Femur (tissue), 1 donor: ENCODE measurements at places on chromosomes 7 and 10.

- peak; percentile 81 for DNase-seq
Observed at GRCh38 chr10:21516242-21517131, 9.0 kb downstream of the SKIDA1 start.

GRCh38 chr7:133783276-133783675 lies 343.9 kb upstream of the LRGUK start:
- DNase-seq, result no peak

DNA sequence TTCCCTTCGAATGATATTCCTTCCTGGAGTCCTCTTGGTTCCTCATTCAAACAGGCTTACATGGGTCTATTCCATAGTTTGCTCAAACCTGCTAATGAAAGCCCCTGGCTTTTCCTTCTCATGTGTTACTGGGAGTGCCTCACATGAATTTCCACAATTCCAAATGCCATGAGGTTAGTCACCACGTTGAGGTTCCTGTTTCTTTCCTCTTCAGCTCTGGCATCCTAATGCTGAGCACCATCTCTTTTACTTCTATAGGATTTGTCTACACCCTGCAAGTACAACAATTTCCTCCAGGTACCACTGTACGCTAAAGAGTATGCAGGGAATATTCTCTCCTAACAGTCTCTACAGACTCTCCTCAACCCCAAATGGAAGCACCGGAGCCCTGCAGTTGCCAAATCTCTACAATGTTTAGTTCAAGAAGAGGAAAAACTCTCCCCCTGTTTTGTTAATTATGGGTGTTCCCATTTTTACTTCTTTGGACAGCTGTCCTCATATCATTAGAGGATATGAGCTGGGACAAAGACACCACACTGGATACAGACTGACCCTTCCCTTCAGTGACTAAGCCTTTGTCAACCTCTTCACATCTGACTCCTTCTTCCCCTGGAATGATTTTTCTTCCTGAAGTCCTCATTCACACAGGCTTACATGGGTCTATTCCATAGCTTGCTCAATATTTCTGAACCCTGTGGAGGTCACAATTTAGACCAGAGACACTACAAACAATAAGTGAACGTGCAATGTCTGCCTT lies 145.8 kb upstream of the BET1 start:
- DNase-seq, result no peak

DNA sequence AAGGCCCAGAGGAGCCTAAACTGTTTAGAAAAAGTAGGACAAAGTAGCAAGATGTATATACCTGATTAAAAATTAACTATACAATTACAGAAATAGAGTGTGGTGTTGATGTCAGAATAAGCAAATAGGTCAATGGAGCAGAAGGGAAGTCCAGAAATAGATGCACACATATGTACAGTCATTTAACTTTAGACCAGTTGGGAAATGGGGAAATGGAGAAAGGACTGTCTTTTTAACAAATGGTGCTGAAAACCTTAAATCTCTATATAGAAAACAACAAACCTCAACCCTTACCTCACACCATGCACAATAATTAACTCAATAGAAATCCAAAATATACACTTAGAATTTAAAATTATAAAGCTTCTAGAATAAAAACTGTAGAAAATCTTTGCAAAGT lies 72.2 kb downstream of the CH25H start:
- DNase-seq, result no peak

DNA sequence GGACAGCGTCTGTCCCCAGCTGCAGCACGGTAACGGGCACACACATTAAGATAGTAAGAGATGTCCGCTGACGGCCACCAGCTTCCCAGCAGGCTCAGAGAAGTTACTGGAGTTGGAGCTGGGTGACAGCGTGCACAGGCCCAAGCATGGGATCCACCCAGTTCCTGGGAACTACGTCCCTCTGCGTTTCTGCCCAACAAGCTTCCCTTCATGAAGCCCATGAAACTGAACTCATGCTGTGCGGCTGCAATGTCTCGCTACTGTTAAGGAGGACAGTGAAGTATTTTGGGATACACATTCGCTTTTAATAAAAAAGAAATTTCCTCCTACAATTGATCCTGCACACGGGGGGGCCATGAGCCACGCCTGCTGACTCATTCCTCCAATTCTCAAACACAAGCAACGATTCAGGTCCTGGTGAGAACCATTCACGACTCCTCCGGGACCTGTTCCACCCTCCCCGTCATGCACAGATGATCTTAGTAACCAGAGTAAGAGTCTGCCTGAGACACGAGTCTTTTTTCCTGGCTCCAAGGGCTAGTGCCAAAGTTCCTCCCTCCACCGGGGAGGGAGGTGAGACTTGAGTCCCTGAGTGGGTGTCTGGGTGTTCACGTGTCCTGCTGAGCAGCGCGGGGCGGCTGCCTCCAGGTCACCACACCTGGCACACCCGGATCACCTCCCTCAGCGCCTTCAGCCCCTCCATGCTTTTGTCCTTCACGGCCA lies 2.6 kb downstream of the PSMG3 start:
- DNase-seq, result peak; percentile 68

DNA sequence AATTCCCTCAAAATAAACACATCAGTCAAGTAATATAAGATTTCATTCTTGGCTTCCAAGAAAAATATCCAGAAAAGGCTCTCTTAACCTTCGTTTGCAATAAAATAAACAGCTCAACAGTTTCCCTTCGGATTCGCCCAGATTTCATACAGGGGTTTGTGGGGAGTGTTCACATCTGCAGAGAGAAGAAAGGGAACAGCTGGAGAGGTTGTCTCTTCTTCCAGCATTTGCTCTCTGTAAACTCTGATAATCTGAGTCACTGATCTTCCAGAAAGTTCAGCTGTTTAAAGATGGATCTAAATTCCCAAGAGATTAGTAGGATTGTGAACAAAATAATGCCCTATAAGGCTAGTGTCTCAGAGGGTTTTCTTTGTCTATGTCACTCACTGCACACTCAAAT lies 277.9 kb downstream of the HPSE2 start:
- no peak for DNase-seq

- DNase-seq, result no peak
Observed at GRCh38 chr10:91380873-91381256, 29.3 kb upstream of the HECTD2 start.

GRCh38 chr10:130770018-130770630 lies 541.4 kb downstream of the TCERG1L start:
- no peak for DNase-seq

DNA sequence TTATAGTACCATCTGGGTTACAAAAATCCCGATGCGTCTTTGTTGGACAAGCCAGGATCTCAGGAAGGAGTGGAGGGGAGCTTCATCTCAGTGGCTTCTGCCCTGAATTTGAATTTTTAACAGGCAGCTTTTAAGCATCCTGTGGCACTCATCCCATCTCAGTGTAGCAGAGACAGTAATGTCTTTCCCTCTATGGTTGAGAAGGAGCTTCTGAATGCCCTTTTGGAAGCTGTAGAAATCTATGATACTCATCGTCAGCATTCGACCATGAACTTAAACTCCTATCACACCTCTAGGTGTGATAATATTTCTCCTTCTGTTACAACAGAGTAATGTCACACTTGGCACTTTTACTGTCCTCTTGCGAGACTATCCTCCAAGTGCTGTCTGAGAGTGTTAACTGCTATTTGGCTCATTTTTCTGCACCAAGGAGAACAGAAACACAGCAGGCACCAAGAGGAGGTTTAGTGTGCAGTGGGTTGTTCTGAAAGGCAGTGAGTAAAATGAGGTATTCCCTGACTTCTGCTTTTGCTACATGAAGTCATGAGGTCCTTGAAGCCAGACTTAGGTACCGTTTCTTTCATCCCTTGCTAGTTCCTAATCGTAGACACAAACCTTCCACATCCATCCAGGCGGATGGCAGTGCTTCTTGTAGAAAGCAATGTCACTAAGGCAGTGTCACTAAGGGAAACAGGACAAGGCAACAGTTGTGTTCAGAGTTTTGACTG lies 177.4 kb downstream of the CELF2 start:
- DNase-seq, result no peak

- DNase-seq, result no peak
Observed at GRCh38 chr7:105277341-105277740, 111.4 kb downstream of the SRPK2 start.

DNA sequence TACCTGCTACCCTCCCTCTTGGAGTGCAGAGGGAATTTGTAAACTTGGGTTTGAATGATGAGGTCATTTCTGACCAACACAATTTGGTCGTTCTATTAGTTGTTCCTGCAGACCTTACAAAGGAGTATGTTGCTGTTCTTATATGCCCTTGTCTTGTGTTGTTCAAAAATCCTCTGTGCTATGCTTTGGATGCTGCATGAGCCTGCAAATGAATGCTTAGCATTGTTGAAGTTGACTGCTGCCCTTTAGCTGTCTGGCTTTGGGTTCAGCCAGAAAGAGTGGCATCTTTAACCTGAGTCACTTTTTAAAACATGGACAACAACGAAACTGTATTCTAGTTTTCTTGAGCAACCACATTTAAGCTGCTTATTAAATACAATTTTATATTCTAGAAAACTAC lies 80.3 kb downstream of the SND1 start:
- DNase-seq, result no peak

GRCh38 chr7:141190495-141190894 lies 116.6 kb downstream of the TMEM178B start:
- DNase-seq, result no peak

DNA sequence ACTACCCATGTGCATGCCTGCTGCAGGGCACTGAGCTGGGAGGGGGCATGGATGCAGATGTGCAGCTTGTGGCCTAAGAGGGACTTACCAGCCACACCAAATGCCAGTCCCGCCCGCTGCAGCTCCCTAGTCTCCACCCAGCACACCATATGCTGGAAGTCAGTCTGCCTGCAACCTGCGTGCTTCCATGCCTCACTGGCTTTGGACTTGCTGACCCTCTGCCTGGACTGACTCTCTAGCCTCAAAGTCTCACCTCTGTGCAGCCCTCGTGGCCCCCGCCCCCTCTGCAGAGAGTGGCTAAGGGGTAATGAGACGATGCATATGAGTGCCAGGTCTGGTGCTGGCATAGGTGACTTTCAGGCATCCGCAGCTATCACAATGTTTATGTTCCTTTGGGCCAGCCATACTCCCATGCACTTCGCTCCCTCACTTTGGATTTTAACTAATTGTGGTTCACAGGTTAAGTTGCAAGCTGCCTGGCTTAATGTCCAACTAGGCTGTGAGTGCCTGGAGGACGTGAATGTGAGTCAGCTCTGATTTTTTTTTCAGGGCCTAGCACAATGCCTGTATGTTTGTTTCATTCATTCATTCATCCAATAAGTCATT lies 21.7 kb downstream of the TRIM8 start:
- DNase-seq, result no peak

GRCh38 chr7:43792471-43793150 lies 34.1 kb downstream of the BLVRA start:
- DNase-seq, result no peak

DNA sequence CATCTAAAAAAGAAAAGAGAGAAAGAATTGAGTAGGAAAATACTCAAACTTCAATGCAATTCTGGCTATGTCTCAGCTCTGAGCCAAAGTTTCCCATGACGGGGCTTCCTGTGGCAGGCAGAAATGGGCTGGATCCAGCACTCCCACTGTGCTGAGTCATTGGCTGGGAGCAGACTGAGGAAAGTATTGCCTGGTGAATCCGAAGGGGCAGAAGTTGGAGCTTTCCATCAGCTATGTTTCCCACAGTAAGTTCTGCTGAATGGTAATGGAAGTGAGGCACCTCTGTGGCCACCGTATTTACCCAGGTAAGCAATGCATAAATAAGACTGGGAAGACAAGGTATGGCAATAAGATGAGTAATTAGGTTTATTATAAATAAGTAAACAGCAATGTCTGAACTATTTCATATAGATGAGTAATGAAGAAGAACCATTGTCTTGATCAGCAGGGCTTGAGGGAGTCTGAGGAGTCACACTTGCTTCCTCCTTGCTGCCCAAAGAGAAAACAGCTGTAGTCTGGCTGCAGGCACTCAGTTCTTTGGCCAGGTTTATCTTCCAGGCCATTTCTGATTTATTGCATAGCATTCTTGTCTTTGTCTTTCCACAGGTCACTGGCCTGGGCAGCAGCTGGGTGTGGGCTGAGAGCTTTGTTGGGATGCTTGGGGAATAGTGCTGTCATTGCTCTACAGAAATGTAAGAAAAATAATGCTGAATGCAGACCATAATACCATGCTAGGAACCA lies 255.3 kb downstream of the DNAJB9 start:
- peak; percentile 68 for DNase-seq

DNA sequence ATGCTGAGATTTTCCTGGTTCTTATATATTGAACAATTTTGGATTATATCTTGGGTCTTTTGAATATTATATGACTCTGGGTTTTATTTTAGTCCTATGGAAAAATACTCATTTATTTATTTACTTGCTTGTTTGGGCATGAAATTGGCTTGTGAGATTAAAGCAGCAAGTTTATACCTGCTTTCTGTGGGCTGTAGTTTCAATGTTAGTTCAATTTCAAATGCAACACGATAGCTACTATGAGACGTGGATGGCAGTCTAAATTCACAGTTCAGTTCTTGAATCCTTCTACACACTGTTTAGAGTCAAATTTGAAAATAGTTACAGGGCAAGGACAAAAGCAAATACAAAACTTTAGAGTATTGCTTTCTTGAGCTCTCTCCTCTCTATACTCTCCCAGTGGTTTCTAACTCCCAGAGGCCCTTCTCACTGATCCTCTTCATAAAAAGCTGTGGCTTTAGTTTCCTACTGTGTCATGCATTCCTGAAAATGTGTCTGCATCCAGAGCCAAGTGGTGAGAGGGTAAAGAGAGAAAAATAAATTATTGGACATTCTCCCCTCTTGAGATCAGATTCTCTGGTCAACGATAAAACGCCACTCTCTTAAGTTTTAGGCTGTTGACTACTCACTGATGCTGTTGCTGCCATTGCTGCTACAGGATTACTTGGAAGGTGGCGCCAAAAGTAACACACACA lies 34.4 kb downstream of the POLR1F start:
- DNase-seq, result no peak

DNA sequence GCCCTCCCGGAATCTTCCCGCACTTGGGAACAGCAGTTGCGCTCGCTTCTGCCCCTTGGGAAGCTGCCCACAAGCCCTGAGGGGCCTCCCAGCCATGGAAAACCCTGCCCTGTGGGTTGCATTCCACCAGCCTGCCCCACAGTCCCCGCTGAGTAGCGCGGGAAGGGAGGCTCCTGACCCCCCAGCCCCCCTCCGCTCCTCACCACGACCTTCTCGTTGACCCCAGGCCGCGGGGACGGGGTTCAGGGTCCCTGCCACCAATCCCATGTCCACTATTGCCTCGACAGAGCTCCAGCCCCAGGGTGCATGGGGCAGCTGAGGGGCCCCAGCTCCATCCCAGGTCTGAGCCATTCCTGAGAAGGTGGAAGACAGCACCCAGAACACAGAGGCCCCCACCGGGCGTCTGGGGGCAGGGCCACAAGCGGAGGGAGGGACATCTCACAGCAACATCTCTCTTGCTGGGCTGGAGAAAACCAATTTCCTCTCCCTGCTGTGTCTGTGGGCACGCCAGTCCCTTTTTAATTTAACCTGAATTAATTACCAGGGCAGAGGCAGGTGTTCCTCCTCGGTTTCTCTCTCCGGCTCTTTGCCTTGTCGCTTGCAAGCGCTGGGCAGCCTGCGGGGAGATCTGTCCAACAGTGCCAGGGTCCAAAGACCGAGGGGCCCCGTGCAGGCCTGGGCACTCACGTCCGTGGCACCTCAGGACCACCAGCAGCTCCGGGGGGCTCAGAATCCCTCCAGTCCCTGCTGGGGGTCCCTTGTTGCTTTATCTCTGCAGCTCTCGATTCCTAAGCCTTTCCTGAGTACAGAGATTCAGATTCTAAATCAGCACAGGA lies 57.9 kb downstream of the FOXL3 start:
- DNase-seq, result no peak

GRCh38 chr7:70699271-70699670 lies 432.7 kb upstream of the GALNT17 start:
- no peak for DNase-seq

GRCh38 chr10:68406815-68407548 lies at the start of gene RUFY2:
RUFY2 (minus strand) TSS chr10:68407277; CDS start chr10:68407189, 88 bp downstream.
- DNase-seq, result peak; percentile 89
